HT1080 (cell line): ENCODE measurements at places on chromosomes 6 and 20.
A peak's percentile ranks its signal among the peaks of the same experiment; 100 is the strongest.

GRCh38 chr6:52554684-52555280 is 22.1 kb downstream of the TRAM2 start:
- no peak for DNase-seq

DNA sequence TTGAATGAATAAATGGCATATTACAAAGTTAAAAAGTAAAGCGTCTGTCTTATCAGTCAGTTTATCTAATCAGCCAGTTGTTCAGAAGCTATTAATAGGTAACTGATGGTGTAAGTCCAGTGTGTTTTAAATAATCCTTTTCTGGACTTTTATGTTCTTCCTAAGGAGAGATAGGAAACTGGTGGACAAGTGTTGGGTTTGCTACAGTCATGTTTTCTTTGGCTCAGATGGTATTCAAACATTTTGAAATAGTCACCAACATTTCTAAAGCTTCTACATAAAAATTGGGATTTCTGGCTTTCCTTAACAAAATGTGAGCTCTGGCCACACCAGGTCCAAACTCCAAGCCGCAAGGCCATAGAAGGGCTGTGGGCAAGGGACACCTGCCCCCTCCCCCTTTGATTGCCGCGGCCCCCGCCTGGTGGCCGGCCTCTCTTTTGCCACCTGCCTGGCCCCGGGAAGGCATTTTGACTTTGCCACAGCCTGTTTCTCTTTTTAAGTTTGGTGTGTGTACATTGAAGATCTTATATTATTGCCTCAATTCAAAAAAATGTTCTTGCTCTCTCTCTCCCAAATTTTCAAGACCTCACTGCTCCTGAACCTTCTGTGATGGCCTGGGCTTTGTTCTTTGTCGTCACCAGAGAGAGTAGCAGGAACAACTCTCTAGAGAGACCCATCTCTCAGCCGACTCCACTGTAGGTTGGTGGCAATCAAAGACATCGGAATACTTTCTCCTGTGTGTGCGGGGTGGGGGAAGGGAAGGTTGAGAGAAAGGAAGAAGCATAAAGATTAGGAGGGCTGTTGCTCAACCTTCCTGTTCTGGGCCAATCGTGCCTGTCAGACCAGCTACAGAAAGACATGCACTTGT is 84.0 kb upstream of the ZNF217 start:
- DNase-seq: no peak

- DNase-seq: peak; percentile 6
Observed at GRCh38 chr6:52231406-52232127, 12.7 kb downstream of the IL17F start.

DNA sequence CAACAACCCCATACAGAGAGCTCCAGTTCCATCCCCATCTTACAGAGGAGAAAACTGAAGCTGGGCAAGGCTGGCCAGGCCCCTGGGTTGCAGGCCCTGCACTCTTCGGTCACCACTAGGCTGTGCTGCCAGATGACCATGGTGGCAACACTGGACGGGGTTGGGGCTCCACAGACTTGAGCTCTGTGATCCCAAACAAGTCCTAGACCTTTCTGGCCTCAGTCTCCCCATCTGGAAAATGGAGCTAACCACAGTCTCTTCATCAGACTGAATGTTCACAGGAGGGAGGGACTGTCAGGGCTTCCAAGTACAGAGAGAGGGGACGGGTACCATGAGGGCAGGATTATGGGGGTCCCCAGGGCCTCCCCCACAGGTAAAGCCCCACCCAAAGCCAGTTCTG is 41.3 kb upstream of the NOL4L start:
- no peak for DNase-seq

DNA sequence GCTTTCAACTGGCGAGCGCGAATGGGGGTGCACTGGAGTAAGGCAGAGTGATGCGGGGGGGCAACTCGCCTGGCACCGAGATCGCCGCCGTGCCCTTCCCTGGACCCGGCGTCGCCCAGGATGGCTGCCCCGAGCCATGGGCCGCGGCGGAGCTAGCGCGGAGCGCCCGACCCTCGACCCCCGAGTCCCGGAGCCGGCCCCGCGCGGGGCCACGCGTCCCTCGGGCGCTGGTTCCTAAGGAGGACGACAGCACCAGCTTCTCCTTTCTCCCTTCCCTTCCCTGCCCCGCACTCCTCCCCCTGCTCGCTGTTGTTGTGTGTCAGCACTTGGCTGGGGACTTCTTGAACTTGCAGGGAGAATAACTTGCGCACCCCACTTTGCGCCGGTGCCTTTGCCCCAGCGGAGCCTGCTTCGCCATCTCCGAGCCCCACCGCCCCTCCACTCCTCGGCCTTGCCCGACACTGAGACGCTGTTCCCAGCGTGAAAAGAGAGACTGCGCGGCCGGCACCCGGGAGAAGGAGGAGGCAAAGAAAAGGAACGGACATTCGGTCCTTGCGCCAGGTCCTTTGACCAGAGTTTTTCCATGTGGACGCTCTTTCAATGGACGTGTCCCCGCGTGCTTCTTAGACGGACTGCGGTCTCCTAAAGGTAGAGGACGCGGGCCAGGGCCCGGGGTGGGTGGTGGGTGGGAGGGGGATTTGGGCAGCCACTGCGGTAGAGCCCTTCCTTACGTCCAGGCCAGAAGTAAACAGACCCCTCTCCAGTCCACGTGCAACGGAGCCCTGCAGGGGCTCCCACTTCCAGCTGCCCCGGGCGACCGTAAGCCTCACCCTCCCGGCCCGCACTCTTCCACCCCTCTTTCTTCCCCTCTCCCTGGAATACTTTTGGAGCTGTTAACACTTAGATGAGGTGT is 998 bp downstream of the BMP2 start:
- DNase-seq: no peak

GRCh38 chr6:80161434-80161833 is 55.0 kb downstream of the BCKDHB start:
- no peak for DNase-seq

- no peak for DNase-seq
Observed at GRCh38 chr6:163777716-163778115, 363.2 kb downstream of the QKI start.

DNA sequence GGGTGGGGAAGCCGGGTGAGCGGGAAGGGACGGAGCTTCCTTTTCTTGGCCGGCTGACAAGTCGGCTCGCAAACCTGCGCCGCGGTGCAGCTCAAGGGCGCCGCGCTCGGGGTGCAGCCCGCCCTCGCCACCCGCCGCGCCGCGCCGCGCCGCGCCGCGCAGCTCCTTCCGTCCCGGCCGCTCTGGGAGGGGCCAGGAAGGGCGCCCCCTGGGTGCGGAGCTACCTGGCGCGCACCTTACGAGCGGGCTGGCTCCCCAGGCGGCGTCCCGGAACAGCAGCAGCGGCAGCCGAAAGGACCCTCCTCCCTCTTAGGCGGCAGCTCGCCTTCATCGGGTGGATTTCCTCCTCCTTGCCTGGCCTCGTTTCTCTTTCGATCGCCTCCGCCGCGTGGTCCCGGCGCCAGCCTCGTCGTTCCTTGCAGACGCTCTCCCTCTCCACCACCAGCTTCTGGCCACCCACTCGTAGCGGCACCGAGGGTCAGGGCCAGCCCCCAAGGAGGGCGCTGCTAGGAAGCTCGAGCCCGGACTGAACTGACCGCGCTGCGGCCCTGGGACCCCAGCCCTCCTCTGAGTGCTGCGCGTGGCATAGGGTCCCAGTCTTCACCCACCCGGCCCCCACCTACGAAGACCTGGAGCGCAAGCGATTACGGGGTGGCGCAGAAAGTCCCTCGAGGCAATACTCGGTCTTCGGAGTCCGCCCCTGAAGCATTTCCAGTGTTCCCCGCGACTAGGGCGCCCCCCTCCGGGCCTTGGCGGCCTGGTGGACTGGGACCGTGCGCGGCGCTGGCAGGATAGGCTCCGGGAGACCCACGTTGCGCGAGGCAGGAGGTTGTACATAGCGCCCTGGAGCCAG is at the start of gene MAP3K5:
Gene MAP3K5, minus strand, starts transcription at position 68 of the 853 bp plus-strand sequence. CDS start 320 bp downstream, outside the sequence.
- peak; percentile 82 for DNase-seq

GRCh38 chr6:2915150-2915549 is 12.0 kb upstream of the SERPINB9 start:
- DNase-seq: no peak

DNA sequence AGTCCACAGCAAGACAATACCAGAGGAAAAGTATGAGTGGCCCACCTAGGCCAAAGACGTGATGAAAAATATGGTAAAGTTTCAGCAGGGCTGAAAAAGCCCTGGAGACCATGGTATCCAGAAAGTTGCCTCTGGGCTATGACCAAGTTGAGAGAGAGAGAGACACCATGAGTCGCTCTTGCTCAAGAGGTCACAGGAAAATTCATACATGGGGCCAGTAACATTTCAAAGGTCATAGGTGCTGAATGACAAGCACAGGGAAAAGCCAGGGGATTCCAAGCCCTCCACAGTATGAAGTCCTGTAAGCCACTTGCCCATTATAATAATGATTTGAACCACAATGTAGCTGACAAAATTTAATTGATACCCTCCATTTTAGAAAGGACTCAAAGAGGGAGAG is 657.7 kb upstream of the CITED2 start:
- DNase-seq: no peak

DNA sequence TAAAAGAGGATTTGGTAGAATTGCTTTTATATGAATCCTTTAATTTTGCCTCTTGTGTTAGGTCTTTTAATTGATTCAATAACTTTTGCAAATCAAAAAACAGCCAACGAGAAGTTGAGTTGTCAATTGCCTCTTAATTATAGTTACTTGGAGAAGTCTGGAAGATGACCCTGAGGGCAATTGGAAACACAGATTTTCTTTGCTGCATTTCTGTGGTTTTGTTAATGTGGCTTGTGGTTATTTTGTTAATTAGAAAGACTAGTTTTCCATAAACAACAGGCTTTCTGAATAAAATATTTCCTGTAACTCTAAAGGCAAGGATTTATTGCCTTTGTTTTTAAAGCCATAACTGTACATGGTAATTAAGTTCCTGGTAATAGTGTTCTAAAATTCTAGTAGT is 513.0 kb downstream of the EPHA7 start:
- DNase-seq: no peak

GRCh38 chr6:157514659-157515496 is 133.9 kb downstream of the ZDHHC14 start:
- peak; percentile 84 for DNase-seq

DNA sequence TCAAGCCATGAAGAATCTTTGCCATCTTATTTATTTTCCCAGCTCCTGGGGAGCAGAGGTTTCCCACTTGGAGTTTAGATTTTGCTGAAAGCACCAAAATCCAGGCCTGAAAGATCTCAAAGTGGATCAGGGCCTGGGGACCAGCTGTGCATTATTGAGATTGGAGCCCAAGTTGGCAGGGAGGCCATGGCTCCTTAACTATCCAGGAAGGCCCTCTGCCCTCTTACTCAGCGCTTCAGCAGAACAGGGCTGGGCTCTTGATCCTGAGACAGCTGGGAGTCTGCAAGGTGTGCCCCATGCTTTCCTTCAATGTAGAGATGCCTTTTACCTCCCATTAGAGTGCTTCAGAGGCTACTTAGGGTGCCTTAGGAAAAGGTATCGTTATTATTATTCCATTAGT is 24.6 kb downstream of the FOXO3 start:
- DNase-seq: no peak

- DNase-seq: no peak
Observed at GRCh38 chr20:58570204-58570859, 55.1 kb upstream of the APCDD1L start.

GRCh38 chr20:1371830-1372539 is 20.9 kb downstream of the FKBP1A start:
- DNase-seq: no peak

DNA sequence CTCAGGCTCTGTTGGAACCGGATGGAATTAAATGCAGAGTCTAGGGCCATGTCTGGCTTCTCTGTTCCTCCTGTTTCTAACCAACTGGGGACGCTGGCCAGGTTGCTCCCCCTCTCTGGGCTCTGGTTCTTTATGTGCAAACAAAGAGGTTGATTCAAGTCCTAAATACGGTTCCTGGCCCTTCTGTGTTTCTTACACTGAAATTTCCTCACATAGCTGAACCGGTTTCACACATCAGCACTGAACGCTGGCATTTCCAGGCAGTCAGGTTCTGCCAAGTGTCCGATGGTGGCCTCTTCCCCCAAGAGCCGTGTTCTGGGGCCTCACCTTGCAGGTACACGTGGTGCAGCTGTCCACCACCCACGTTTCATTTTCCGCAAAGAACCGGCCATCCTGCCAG is 13.5 kb downstream of the THBS2 start:
- DNase-seq: no peak

DNA sequence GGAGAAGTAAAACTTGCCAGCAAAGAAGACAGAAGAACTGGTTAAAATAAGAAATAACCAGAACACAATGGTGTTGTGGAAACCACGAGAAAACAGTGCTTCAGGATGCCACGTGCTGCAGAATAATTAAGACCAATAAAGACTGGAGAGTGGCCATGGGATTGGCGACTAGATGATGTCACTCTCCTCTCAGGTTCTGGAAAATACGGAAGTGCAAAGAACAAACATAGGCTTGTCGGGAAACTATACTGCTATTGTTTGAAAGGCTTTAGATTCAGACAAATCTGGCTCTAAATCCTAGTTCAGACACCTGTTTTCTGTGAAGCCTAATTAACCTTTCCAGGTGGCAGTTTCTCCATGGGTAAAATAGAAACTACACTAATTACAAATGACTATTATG is 138.4 kb upstream of the STXBP5 start:
- DNase-seq: no peak

GRCh38 chr6:73704260-73704659 is 8.3 kb downstream of the CD109 start:
- peak; percentile 98 for DNase-seq

DNA sequence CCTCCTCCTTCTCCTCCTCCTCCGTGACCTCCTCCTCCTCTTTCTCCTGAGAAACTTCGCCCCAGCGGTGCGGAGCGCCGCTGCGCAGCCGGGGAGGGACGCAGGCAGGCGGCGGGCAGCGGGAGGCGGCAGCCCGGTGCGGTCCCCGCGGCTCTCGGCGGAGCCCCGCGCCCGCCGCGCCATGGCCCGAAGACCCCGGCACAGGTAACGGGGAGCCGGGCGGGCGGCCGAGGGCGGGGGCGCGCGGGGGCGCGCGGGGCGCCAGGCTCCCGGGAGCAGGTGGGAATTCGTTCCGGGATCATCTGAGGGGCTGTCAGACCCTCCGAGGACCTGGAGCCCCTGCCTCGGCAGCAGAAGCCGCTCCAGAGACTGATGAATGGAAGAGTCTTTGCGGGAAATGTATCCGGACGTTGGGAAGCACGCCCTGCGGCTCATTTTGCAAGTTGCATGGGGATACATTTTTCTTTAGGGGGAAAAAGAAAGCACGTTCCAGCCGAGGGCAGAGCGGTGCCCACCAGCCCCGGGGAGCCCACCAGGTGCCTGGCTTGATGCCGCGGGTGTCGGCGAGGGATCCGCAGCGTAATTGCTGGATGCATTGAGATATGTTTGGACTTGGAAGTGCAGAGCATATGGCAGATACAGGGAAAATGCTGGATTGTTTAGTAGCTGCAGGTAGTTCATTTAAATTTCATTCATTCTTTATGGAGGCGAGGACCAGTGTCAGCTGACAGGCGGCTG is 394 bp downstream of the MYB start:
- peak; percentile 12 for DNase-seq

GRCh38 chr6:159984268-159984786 is 15.4 kb downstream of the IGF2R start:
- DNase-seq: peak; percentile 94

GRCh38 chr20:2984956-2985661 is 58.3 kb upstream of the GNRH2 start:
- DNase-seq: peak; percentile 54

- DNase-seq: peak; percentile 74
Observed at GRCh38 chr6:111242452-111242851, 155.1 kb downstream of the SLC16A10 start.

- DNase-seq: peak; percentile 66
Observed at GRCh38 chr6:145756170-145756662, 20.9 kb upstream of the EPM2A start.
